T-helper 2 cell treated with Interferon-gamma antibody and Interleukin-4, amounts not matched to agents 5 μg/mL and 100 μg/mL, for 36 hours (primary cell): ENCODE measurements at places on chromosomes 7 and 10.

- H3K36me3 ChIP-seq: no peaks in the 10 kb centered on the region
- no peaks in the 10 kb centered on the region for H3K4me1 ChIP-seq
- DNase-seq: no peak
- no peak overlapping the region for H3K4me3 ChIP-seq
These were observed 50.8 kb downstream of the NEBL start for GRCh38 chr10:20846263-20846662.

DNA sequence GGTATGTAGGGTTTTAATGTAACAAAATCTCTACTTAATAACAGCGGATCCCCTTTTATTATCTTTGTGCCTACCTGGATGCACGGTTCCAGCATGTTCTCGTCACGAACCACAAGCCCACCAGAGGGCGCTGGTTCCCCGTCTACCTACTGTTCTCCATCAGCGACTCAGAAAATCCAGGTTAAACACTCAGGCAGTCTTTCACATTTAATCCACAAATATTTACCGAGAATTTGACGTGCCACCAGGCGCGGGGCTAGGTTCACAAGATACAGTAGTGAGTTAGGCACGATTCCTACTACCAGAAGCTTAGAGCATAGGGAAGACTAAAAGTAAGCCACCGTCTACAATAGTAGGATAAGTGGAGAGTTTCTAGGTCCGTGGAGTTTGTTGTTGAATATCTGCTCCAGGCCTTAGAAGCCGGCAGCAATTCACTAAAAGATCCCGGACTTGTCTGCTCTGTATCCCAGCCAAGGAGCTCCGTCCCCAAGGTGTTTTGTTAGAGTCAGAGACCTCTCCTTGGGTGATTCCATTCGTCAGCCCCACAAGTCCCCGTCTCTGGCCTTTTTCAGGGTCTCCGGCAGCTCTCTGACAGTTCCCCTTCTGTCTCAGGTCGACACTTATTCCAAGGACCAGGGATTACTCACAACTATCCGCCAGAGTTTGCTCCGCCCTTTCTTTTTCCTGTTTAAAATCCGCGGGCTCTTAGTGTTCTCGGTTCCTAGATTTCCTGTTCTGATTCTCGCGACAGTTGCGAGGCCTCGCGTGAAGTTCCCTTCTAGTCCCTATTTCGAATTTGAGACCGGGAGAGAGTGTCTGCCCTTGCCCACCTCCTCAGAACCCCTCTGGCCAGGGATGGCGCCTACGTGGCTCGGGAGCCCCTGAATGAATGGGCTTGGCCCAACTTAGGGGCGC is 1.5 kb upstream of the KAZALD1 start:
- H3K36me3 ChIP-seq: peaks cover 17% of the 10 kb centered on the region
- peaks cover 38% of the 10 kb centered on the region for H3K4me1 ChIP-seq
- H3K4me3 ChIP-seq: peak overlapping the region; percentile 97
- H3K27me3 ChIP-seq: peaks cover 29% of the 10 kb centered on the region
- H3K27ac ChIP-seq: peak overlapping the region; percentile 89
- DNase-seq: peak; percentile 77

- no peak overlapping the region for H3K27ac ChIP-seq
- DNase-seq: no peak
- H3K4me1 ChIP-seq: no peaks in the 10 kb centered on the region
- H3K4me3 ChIP-seq: no peak overlapping the region
These were observed 67.2 kb downstream of the EBF3 start for GRCh38 chr10:129896860-129897200.

DNA sequence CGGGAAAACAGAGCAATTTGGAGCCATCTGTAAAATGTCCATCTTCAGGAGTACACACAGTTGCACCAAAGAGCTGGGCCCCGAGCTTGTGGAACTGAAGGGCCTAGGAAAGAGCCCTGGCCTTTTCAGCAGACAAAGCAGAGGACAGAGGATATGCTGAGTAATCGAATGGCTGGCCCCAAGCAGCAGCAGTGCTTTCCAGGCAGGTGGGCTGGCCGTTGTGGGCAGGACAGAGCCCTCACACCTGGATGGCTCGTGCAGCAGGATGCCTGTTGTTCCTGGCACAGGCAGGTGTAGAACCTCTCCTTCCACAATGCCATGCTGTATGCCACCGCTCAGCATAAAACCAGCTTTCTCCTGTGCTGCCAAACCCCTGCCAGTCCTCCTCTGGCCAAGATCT is 32.5 kb upstream of the TNS3 start:
- DNase-seq: no peak
- no peaks in the 10 kb centered on the region for H3K4me1 ChIP-seq

- H3K27me3 ChIP-seq: peaks cover 13% of the 10 kb centered on the region
- H3K4me3 ChIP-seq: no peak overlapping the region
- DNase-seq: peak; percentile 50
- no peak overlapping the region for H3K27ac ChIP-seq
- peaks cover 14% of the 10 kb centered on the region for H3K4me1 ChIP-seq
- peaks cover 2% of the 10 kb centered on the region for H3K36me3 ChIP-seq
These were observed 14.0 kb upstream of the ATXN7L1 start for GRCh38 chr7:105890290-105890997.

GRCh38 chr7:1928645-1929348 is 258.7 kb downstream of the ELFN1 start:
- H3K27ac ChIP-seq: no peak overlapping the region
- no peak for DNase-seq
- no peak overlapping the region for H3K4me3 ChIP-seq
- peaks cover 45% of the 10 kb centered on the region for H3K4me1 ChIP-seq
- H3K27me3 ChIP-seq: peaks cover 15% of the 10 kb centered on the region
- peaks cover 60% of the 10 kb centered on the region for H3K36me3 ChIP-seq

- no peaks in the 10 kb centered on the region for H3K4me1 ChIP-seq
- DNase-seq: no peak
- no peaks in the 10 kb centered on the region for H3K36me3 ChIP-seq
- H3K4me3 ChIP-seq: no peak overlapping the region
- no peak overlapping the region for H3K27ac ChIP-seq
- no peaks in the 10 kb centered on the region for H3K27me3 ChIP-seq
These were observed 621.3 kb downstream of the KCNMA1 start for GRCh38 chr10:77016278-77016815.

DNA sequence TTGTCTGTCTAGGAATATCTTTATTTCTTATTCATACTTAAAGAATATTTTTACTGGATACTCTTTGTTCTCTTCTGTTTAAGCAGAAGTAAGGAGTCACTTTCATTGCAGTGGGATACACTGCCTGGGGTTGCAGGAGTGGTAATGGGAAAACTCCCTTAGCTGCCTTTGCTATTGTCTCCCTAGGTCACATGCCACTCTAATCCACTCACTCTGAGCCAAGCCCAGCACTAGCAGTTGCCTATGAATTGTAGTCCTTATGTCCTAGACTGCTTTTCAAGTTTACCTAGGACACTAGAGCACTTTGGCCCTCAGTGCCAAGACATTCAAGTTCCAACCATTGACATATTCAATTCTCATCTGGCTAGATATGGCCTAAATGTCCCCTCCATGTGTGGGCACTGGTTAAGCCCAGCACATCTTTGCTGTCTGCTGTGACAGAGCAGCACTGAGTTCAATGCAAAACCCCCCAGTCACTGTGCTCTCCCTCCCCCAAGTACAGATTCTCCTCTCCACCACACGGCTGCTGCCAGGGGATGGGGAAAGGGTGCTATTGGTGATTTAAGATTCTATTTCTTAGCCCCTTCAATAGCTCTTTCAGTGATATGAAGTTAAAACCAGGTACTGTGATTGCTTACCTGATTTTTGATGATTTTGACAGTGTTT is 991.7 kb upstream of the KCND2 start:
- DNase-seq: no peak
- no peaks in the 10 kb centered on the region for H3K4me1 ChIP-seq
- no peaks in the 10 kb centered on the region for H3K36me3 ChIP-seq
- no peak overlapping the region for H3K27ac ChIP-seq

DNA sequence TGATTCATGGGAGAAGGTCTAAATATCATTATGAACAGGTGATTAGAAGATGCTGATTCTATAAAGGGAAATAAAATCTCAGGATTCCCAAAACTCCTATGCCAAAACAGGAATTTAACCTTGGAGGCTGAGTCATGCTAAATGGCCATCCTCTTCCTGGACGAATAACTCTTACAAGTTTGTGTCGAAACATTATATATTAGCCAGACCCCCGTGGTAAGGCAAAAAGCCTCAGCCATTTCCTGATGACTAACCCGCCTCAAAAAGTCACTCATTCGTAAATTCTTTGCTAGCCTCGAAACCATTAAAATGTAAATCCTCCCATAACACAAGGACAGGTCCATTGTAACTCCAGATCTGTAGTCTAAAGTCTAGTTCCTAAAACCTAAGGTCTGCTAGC is 32.0 kb downstream of the CUL2 start:
- H3K27me3 ChIP-seq: no peaks in the 10 kb centered on the region
- peaks cover 36% of the 10 kb centered on the region for H3K36me3 ChIP-seq
- DNase-seq: no peak
- H3K4me3 ChIP-seq: no peak overlapping the region
- peaks cover 5% of the 10 kb centered on the region for H3K4me1 ChIP-seq

GRCh38 chr10:96896884-96897589 is 64.9 kb downstream of the LCOR start:
- peaks cover 14% of the 10 kb centered on the region for H3K36me3 ChIP-seq
- peaks cover 18% of the 10 kb centered on the region for H3K4me1 ChIP-seq
- H3K27me3 ChIP-seq: no peaks in the 10 kb centered on the region
- DNase-seq: no peak

GRCh38 chr10:96410296-96410695 is 51.5 kb upstream of the OPALIN start:
- H3K27me3 ChIP-seq: peaks cover 14% of the 10 kb centered on the region
- no peaks in the 10 kb centered on the region for H3K4me1 ChIP-seq
- H3K27ac ChIP-seq: no peak overlapping the region
- no peaks in the 10 kb centered on the region for H3K36me3 ChIP-seq
- no peak overlapping the region for H3K4me3 ChIP-seq
- no peak for DNase-seq

DNA sequence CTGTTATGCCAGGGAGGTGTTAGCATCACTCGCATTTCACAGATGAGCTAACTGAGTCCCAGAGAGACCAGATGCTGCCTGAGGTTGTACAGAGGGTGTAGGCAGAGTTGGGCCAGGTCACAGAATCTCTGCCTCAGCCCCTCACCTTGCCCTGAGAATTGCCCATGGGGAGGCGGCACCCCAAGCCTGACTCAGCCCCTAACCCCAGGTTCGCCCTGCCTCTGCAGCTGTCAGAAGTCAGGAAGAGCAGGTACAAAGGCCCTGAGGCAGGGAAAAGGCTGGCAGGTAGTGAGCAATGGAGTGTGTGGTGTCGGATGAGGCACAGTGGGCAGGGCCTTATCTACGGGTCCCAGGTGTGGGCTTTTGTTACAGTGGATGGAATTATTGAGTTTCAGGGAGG is 79.4 kb downstream of the MYL10 start:
- no peaks in the 10 kb centered on the region for H3K27me3 ChIP-seq
- H3K27ac ChIP-seq: no peak overlapping the region
- no peak overlapping the region for H3K4me3 ChIP-seq
- no peak for DNase-seq

DNA sequence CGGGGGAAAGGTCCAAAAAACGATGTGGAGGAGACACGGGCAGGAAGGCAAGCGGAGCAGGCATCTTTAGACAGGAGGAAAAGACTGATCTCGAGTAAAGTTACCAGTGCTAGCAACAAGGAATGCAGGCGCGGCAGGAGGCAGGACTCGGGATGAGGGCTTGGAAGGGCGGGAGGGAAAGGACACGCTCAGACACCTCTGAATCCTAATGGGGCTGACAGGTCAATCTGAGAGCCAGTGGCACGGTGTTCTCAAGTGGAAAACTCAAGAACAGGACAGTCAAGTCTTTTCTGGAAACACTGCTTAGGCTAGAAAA is 155.3 kb upstream of the COBL start:
- H3K27ac ChIP-seq: no peak overlapping the region
- peaks cover 13% of the 10 kb centered on the region for H3K27me3 ChIP-seq
- no peaks in the 10 kb centered on the region for H3K36me3 ChIP-seq
- no peak for DNase-seq
- H3K4me1 ChIP-seq: peaks cover 9% of the 10 kb centered on the region

GRCh38 chr7:43535810-43536585 is 46.9 kb upstream of the STK17A start:
- no peaks in the 10 kb centered on the region for H3K36me3 ChIP-seq
- no peak overlapping the region for H3K4me3 ChIP-seq
- no peak for DNase-seq
- peaks cover under 1% of the 10 kb centered on the region for H3K27me3 ChIP-seq
- no peak overlapping the region for H3K27ac ChIP-seq

- H3K4me1 ChIP-seq: peaks cover 3% of the 10 kb centered on the region
- no peak for DNase-seq
- H3K4me3 ChIP-seq: no peak overlapping the region
- peaks cover 4% of the 10 kb centered on the region for H3K27me3 ChIP-seq
These were observed 67.6 kb upstream of the VIPR2 start for GRCh38 chr7:159212226-159212625.
